ENCODE measurements at places on chromosomes 12 and 14.

- DNase-seq, result no peak
These were observed 47.2 kb downstream of the DRAM1 start for GRCh38 chr12:101924618-101925017.

DNA sequence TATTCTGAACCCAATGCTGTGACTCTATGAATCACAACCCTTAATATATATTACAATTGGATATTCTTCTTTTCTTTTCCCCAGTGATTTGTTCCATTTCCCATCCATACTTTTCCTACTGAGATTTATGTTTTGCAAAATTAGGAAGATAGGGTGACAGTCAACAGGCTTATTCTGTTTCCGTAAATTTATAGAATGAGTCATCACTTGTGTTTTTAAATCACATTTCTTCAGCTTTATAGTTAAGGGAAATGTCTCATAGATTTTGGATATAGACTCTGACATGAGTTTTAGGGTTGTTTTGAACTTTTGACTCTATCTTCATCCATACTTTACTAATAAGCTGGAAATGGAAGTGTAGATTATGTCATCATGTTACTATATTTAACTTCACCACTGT is 661.6 kb upstream of the FBXO33 start:
- no peak for DNase-seq

- DNase-seq, result no peak
These were observed 33.8 kb downstream of the ZFYVE21 start for GRCh38 chr14:103749452-103749851.

DNA sequence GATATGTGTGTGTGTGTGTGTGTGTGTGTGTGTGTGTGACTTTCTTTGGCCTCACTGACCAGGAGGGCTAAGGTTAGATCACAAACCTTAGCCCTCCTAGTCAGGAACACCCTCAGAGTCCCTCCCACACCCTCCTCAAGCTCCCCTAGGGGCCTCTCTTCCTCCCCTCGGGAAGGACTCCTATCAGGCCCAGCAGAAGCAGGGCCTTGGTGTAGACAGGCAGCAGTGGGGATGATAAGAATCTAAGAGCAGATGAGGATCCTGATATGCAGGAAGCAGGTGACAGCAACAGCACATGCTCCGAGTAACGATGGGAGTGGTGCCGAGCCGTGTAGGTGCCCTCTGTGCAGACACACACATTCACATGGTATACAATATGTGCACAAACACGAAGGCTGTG is 20.7 kb downstream of the PLEK2 start:
- DNase-seq, result no peak

GRCh38 chr12:63319386-63319785 is 168.4 kb upstream of the AVPR1A start:
- no peak for DNase-seq

DNA sequence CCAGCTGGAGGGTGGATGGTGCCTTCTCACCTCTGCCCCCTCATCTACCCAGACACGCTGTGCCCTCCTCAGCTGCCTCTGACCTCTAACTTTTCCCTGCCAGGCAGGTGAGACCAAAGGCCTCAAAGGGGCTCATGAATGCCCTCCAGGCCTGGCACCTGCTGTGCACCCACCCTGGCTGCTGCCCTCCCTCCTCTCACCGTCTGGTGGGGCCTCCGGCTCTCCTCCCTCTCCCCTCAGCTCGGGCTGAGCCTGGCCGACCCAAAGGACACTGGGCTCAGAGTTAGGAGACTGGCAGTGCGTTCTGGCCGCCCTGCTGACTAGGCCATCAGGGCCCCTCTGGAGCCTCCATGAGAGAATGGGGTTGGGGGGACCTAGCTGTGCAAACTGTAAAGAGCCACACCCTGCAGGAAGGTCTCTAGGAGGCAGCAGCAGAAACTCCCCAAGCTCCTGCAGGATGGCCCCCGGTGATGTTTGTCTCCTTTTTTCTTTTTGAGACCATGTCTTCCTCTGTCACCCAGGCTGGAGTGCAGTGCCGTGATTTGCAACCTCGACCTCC is 40.3 kb upstream of the PPP1R13B start:
- DNase-seq, result no peak

DNA sequence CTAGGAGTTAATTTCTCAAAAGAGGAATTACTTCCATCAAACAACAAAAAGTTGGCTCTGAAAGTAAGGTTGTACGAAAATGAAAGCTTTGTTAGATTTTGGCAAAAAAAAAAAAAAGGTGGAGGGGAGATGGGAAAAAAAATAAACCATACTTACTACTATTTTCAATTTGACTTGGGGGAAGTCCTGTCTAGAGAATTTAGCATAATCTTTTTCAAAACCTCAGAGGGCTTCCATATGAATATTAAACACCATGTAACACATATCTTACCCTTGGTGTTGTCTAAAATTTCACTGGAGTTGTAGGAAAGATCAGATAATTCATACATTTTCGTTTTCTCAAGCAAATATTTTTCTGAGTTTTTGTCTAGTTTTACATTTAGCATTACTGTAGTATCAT is 17.5 kb downstream of the GRIP1 start:
- no peak for DNase-seq

DNA sequence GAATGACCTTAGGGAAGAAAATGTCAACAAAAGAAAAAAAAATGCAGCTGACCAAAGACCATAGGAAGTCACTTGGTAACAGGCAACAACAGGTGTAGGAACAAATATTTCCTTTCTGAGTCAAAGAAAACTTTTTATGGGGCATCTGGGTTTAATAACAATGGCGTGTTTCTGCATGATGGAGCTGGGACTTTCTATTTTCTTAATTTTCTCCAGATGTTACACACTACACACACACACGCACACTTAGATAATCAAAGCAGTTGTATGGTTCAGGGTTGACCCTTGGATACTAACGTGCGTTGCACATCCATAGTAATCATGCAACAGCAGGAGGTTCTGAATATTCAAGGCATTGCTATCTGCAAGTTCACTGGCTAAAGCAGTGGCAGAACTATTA is 47.9 kb upstream of the NTF3 start:
- DNase-seq, result no peak

GRCh38 chr12:118391424-118391823 is 15.1 kb downstream of the SUDS3 start:
- no peak for DNase-seq
